ENCODE measurements at places on chromosomes 11 and 22. TPM values are rescaled to one million over a fixed set of nuclear protein-coding genes. Genes with fewer than 3 reads are reported as not detected.

DNA sequence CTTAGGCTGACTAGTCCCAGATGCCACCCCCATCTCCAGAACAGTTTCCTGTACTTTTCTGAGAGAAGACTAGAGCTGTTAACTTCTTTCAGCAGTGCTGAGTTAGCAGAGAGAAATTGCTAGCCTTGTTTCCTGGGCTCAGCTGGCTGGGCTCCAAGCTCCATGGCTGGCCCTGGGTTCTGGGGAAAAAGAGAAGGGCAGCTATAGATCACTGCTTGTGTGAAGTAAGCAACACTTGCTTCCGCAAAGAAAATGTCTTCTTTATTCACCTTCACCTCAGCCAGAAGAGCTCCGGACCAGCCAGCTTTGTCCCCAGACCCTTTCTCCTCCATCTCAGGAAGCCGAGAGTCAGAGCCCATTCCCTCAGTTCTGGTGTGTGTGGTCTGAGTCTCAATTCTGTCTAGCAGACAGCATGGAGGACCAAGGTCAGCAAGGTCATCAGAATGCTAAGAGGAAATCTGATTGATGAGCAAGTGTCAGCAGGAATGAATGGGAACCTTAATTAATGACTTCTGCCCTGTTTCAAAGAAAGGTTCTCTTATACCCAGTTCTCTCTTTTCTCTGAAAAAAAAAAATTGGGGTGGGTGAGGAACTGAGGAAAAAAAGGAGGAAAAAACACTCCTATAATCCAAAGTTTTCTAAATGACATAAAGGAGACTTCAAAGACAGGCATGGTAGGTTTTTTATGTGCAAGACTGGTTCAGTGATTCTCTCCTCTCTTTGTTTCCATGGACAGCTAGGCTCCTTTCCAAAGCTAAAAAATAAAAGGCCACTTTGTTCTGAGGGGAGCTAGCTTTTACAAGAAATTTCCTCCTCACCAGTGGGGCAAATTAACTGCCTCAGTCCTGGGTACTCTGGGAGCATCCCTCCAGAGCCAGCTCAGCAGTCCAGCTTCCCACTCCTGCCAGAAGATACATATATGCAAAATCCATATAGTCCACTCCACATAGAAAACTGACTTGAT, 63.6 kb upstream of the FAM181B start:
- DNase-seq, result no peak

DNA sequence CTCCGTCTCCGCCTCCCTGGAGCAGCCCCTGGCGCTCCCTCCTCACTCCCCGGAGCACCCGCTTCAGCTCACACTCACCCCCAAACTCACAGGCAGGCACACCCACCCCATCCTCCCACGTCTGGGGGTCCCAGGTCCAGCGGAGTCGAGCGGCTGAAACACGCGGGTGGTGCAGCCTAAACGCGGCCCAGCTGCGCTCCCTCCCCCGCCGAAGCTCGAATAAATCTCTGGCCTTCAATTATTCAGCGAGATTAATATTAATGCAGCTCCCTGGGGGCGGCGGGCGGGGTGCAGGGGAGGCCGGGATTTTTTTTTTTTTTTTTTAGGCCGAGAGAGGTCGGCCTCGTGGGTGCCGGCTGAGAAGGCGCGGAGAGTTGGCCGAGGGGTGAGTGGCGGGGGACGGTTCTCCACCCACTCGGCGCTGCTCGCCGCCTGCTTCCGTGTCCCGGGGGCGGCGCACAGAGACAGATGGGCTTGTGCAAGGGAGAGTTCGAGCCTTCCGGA, 524 bp upstream of the SLC1A2 start:
- no peak for DNase-seq

DNA sequence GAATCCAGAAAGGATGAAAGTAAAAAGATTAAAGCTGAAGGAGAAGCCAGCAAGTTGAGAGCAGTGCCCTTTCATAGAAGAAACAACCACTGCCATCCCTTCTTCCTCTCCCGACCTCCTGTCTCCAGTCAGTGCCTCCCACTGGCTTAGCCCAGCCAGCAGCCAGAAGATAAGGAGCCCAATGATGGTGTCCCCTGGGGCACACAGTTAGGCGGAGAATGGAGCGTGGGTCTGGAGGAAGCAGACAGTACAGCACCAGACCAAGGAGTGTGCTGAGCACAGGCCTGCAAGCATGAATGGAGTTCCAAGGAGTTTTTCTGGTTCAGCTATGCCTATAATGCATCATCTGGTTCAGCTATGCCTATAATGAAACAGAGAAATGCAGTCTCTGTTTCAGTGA, 54.3 kb upstream of the TNRC6B start:
- DNase-seq, result no peak

- DNase-seq, result no peak
These were observed 1217.9 kb downstream of the LRRC4C start for GRCh38 chr11:40241524-40242051.

Gene OR52A1
- polyA plus RNA-seq, result not detected

- no peak for DNase-seq
These were observed 183.9 kb upstream of the NCAM1 start for GRCh38 chr11:112777283-112777751.

- no peak for DNase-seq
These were observed 11.3 kb upstream of the MTMR3 start for GRCh38 chr22:29871684-29872083.

- DNase-seq, result no peak
These were observed 22.6 kb downstream of the IGLL1 start for GRCh38 chr22:23557467-23557866.

DNA sequence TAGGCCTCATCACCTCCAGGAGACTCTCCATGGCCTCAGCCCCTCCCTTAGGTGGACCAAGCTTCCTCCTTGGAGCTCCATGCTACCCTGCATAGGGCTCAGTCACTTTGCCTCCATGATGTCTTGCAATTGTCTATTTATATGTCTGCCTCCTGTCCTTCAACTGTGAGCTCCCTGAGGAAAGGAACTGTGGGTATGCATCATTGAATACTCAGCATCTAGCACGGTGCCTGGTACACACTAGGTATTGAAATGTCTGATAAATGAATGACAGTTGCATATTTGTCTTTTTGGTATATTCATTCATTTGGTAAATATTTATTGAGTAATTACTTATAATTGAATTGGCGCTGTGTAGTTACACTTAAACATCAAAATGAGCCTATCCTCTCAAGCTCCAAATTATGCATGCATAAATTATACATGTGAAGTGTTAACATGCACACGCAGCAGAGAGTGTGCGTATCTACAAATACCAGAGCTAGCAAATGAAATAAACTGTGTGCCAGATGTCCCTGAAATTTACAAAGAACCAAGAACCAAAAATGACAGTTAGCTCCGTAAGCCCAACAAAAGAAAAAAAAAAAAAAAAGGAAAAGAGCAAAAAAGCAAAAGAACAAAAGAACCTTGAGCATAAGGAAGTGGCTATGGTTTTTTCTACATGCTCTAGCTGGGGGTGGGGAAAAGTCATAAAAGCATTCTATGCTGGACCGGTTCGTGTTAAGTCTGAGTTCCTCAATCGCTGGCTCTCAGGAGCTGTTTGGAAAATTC, 25.2 kb downstream of the GRAP2 start:
- no peak for DNase-seq

Data from AG04450 (cell line).